Panc1 (cell line): ENCODE measurements at places on chromosomes 7 and 10. TPM values are rescaled to one million over a fixed set of nuclear protein-coding genes. Genes with fewer than 3 reads are reported as not detected.

DNA sequence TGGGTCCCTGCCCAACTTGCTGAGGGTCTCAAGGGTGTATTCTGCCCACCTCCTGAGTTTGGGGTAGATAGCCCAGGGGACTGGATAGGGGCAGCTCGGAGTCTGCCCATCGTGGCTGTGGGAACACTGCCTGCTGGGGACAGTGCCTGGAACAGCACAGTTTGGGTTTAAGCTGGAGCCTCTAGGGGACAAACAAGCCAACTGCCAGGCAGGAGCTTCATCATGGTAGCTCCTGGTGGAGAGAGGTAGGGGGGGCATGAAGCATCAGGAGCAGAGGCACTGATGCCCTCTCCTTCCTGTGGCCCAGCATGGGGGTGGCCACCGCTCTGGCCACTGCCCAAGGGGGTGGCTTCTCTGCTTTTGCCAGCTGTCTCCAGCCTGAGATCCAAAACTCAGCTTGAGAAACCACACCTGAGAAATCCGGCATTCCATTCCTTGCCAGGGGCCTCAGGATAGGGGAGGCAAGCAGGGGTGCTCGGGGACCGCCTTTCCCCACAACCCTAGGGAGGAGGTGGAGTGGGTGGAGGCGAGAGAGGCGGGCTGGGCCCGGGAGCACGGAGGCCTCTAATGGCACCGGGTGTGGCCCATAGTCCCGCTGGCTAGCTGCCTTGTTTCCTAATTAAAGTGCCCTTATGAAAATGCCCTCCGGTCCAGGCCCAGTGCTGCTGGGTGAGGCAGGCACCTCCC is 47.6 kb downstream of the UNC5B start:
- DNase-seq: no peak

DNA sequence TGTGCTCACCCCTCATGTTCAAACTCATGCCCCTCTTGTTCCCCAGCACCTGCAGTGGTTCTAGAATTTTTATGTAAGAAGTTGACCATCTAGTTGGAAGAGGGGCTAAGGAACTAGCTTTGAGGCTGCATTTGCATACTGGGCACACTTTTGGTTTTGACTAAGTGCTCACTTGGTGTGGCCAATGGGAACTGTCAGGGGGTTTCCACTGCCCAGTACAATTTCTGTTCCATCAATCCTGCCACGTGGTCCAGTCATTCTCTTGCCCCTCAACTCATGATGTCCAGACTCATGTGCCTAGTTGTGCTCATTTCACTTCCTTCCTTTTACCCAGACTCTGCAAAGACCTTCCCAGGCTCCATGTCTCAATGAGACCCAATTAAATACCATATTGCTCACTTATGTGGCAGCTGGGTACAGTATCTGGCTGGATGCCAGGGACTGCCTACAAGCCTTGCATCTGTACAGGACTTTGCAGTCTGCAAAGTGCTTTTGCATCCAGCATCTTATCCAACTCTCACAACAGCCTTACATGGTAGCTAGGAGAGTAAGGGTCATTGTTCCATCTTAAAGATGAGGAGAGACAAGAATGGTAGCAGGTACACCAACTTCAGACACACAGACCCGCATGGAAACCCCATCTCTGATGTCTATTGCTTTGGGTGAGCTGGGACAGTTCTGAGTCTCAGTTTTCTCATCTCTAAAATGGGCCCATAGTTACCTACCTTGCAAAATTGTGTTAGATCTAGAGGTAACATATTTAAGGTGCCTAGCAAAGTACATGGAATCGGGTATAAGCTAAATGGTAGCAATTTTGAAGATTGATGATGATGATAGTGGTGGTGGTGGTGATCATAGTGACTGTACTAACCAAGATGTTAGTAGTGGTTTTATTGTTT is 30.1 kb upstream of the KCNMA1 start:
- DNase-seq: no peak

DNA sequence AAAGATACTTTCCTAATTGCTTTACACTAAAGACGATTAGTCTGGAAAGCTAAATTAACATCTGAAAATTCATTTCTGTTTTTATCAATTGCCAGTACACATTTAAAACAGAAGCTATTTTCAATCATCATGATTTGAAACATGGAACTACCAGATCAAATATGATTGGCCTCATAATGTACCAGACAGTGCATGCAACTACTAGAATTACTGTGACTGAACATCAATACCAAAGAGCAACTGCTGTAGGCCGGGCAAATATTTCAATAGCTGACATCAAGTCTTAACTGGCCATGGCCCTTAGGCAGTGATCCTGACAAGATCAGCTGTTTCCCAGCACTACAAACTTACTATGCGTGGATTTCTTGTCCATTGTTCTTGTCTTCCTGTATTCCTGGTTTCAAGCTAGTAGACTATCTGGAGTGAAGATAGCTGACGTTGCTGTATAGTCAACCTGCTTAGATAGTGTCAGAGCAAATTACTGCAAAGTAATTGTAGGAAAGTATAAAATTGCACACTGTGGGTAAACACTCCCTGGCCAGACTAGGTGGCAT is 21.7 kb upstream of the WNT16 start:
- DNase-seq: no peak

Gene SLC18A3
- not detected for total RNA-seq

Gene C10orf67
- total RNA-seq: not detected

Gene STK31
- 1.0 TPM for total RNA-seq
